ENCODE measurements at places on chromosomes 3 and 15. TPM values are rescaled to one million over a fixed set of nuclear protein-coding genes. Genes with fewer than 3 reads are reported as not detected.

Gene CPB1
- not detected for total RNA-seq

Gene SLC6A1
- not detected for total RNA-seq

Gene TMCO5A
- not detected for total RNA-seq

Gene FGF7
- not detected for total RNA-seq

Gene AMT
- total RNA-seq = not detected

Gene TMEM42
- 9.6 TPM for total RNA-seq

Gene LMOD3
- not detected for total RNA-seq

Gene ACKR4
- total RNA-seq = not detected

Gene FBXL2
- 6.0 TPM for total RNA-seq

Gene ARMC8
- 23.5 TPM for total RNA-seq
